ENCODE measurements at places on chromosomes 12 and 14.

DNA sequence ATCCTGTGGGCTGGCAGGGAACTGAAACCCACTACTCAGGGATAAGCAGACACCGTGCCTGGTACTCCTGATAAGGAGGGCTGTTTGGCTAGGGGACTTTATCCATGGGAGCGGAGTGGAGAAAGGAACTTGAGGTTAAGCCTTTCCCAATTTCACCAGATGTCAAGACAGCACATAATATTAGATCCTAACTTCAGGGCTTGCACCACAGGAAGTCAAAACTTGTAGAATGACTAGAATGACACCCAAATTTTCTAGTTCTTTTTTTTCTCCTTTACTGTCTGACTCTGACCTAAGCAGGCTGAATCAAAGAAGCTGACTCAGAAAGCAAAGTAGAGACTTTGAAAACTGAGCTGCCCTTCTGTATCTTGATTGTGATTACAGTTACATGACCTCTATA, 7.1 kb upstream of the CGRRF1 start:
- no peak for DNase-seq

DNA sequence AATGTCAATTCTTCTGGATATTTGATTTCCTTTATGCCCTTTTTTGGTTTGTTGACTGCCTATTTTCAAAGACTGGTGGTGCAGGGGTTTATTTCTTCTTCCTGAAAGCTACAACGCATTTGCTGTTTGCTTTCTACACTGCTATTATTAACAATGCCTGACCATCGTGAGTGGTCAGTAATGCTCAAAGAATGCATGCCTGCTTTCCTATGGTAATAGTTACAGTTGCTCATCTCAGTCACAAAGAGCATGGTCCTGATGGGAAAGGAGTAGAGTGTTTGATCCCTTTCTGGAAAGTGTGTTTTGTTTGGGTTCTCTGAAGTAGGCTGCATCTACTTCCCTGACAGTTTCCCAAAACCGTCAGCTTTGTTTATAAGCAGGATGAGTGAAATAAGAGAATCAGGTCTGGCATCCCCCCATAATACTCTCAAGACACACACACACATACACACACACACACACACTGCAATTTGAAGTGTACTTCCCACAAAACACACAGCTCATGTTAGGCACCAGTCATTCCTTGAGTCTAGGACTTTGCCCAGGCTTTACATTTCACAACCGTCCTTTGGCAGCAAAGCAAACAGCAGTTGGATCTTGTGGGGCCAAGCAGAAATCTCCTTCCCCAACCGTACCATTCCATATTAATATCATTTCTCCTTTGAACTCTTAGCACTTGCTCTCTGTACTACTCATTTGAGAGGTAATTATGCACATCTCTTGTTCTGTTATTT, 56.6 kb downstream of the SUDS3 start:
- DNase-seq: no peak

DNA sequence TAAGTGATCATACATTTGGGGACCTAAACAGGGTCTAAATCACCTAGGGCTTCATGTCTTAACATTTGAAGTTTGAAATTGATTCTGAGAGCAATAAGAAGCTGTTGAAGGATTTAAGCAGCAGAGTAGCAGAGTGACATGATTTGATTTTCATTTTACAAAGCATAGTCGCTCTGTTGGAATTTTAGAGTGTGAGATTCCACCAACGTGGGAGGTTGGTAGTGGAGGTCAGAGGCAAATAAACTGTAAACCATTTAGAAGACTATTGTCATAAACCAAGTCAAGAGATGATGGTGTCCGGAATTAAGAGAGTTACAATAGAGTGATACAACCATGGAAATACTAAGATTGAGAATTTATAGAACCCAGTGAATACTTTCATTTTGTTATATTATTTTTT, 52.7 kb upstream of the ZDHHC17 start:
- DNase-seq: no peak

- DNase-seq: no peak
Observed at GRCh38 chr12:106211973-106212372, 35.8 kb downstream of the CKAP4 start.

DNA sequence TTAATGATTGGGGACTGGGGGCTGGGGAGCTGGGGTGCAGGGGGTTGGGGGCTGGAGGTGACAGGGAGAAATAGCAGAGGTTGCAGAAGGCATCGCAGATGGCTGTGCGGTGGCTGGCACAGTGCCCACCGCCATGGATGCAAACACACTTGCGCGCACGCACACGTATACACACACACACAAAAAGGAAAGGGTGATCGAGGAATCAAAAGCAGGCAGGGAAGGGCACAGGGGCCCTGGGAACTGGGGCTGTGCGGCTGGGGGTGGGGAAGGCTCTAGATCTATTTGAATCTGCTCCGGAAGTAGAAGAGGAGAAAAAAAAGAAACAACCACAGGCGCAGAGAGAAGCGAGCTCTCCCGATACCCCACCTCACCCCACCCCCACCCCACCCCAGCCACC, 39.4 kb downstream of the ZFHX2 start:
- no peak for DNase-seq

Measured in HEK293T (cell line).